Liver (tissue), 10 donors: ENCODE measurements at places on chromosomes 3 and 15.
A peak's percentile ranks its signal among the peaks of the same experiment; 100 is the strongest.

- DNase-seq, result no peak
Measured at GRCh38 chr3:144060881-144061280, 89.3 kb downstream of the DIPK2A start.

DNA sequence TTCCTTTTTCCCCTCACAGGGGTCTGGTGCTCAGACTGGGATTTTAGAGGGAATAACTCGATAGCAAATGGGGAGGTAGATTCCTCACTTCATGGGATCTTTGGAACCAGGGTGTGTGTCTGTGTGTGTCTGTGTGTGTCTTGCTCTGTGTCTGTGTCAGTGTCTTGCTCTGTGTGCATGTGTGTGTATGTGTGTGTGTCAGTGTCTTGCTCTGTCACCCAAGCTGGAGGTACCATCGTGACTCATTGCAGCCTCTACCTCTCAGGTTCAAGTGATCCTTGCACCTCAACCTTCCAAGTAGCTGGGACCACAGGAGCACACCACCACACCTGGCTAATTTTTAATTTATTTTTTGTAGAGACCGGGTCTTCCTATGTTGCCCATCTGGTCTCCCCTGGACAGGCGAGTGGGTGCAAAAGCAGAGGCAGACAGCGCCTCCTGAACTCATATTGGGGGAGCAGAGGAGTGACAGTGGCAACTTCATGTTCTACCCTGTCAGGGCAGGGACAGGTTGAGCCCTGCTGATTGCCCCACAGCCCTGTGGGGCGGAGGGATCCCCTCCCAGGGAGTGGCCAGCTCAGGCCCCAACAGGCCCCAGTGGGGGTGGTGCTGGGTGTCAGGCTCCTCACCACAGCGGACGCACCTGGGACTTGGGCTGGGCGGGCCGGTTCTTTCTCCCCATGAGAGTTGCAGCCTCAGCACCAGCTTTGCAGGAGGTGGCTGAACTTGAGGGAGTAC lies 10.4 kb upstream of the SEMA4B start:
- peak; percentile 81 for DNase-seq

DNA sequence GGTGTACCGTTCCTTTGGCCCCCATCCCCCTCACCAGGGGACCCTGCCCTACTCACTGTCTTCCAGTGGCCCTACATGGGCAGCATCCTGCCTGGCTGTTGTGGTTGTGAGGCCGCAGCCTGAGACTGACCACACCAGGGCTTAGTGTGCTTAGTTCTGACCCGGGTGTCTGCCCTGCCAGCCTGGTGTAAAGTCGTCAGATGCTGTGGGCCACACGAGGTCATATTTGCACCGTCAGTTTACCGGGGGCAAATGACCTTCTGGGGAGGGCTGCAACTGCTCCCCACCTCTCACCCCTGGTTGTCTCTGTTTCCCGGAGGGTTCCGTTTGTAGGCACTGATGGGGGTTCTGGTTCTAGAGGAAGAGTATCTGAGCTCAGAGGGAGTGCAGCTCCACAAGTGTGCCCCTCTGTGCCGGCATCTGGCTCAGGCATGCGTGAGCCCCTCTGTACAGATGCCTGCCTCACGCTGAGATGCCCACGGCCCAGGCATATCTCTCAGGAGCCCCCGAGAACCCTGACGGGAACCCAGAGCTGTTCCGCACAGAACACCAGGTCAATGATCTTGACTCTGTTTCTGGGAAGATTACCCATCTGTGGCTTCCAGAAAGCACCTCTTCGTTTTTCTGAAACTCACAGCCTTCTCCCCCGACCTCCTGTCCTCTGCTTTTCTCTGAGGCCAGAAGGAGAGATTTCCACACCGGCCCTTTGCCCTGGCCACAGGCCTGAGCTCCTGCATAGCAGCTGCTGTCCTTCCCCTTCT lies 19.2 kb downstream of the KLF13 start:
- no peak for DNase-seq

GRCh38 chr3:77147836-77148578 lies 108.1 kb downstream of the ROBO2 start:
- no peak for DNase-seq

DNA sequence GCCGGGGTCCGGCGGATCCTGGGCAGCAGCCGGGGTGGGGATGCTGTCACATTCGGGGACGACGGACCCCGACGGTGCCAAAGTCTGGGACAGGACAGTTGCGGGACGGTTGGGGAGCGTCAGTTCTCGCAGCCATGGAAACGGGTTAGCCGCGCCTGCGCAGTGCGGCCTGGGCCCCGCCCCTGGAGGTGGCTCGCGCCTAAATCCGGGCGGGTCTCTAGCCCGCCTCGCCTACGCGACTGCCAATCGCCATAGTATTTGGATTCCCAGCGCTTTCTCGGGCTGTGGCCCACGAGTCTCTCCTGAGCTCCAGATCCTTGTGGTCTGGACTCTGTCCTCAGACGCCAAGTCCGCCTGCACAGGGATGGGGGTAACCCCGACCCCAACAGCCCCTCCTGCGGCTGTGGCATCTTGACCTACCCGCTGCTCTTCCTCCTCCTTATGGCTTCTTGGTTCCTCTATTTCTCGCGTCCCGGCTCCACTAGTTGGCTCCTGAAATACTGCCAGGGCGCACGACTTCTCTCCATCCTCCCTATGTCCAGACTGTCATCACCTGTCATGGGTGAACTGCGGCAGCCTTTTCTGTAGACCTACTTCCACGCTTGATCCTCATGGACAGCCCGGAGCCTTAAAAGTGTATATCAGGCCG lies at the start of gene ZMYND10:
Gene ZMYND10, minus strand, starts transcription at position 147 of the 649 bp plus-strand sequence. CDS start 153 bp downstream, outside the sequence.
- peak; percentile 80 for DNase-seq

DNA sequence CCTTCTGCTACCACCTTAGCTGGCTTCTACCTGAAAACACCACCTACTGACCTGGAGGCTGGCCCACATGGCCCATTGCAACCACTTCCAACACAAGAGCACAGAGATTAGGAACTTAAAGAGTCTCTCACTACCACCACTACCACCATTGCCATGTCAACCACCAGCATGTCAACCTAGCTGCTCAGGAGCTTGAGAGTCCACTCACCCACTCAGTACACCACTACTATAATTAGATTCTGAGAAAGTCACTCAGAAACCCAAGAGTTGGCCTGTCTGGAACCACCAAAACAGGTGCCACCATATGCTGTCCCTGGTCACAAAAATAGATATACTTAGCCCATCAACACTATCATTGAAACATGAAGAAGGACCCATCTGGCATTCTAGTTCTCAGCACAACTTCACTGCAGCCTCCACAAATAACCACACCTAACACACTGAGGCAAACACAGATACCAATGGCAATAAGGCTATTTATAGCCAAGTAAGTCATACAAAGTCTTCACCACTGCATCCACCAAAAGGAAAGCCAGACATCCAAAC lies 806.7 kb upstream of the EPHA6 start:
- no peak for DNase-seq

DNA sequence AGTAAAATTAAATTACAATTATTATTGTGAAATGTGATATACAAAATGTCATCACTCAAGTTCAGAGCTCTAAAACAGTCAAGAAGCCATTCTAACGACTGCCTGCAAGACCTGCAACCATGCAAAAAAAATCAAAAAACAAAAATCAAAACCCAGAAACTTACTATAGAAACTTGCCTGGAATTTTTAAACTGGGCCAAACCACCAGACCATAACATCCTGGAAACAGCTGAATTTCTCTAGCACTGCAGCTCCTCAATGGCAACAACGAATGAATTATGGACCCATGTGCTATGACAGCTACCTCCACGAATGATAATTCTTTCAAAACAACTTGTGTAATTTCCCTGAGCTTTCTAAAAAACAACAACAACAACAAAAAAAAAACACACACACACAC lies 130.0 kb upstream of the KCNMB2 start:
- no peak for DNase-seq

DNA sequence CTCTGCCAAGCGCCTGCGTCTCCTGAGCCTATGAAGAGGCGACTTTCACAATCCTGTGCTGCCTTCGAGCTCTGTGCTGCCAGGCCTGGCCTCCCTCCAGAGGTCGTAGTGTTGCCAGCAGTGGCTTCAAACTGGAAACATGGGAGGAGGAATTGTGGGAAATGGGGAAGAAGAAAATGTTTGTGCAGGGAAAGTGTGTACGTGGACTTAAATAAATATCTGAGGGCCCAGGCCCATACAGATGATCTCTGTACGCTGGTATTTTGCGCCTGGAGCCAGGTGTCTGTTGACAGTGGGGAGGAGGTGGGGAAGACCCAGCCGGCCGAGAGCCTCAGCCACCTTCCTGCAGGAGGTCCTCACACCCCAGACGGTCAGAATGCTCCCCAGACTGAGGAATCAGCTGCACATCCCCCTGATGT lies 44.6 kb downstream of the ZBTB38 start:
- DNase-seq, result peak; percentile 61

DNA sequence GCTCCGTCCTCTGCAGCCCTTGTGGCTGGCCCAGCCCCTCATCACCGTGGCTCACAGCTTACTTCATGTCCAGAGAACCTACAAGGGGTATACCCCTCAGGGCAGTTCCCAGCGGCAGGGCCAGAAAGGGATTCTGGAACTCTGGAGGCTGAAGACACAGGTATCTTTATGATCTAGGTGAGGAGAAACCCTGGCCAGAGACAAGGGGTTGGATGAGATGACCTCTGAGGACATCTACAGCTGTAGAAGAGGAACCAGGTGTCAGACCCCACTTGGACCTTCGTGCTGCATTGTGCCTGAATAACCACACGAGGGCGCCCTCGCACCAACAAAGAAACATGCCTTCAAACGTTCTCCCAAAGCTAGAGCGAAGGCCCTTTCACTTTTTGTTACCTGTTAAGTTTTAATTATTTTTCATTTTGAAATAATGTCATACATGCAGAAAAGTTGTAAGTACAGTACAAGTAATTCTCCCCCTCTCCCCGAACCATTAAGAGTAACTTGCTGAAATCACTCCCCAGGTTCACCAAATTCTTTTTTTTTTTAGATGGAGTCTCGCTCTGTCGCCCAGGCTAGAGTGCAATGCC lies 118.7 kb upstream of the SMAD3 start:
- DNase-seq, result peak; percentile 76

GRCh38 chr3:61236556-61236955 lies 14.7 kb downstream of the FHIT start:
- DNase-seq, result no peak

- peak; percentile 36 for DNase-seq
Measured at GRCh38 chr15:55741833-55742497, 987 bp downstream of the PRTG start.

- DNase-seq, result no peak
Measured at GRCh38 chr3:195165790-195166189, 105.2 kb downstream of the XXYLT1 start.

DNA sequence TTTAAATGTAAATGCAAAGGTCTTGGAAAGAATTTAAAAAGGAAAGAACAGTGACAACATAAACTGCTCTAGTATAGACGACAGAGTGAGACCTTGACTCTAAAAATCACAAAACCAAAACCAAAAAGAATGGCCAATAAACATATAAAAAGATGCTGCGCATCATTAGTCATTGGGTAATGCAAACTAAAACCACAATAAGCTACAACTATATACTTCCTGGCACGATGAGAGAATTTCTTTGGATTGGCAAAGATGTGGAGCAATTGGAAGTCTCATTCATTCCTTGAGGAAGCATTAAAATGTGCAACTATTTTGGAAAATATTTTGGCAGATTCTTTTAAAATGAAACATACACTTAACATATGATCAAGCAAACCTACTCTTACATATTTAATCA lies 98.7 kb upstream of the ZPLD1 start:
- no peak for DNase-seq

GRCh38 chr3:112391648-112392047 lies 58.7 kb downstream of the CD200 start:
- no peak for DNase-seq

GRCh38 chr15:39781147-39781966 lies 1.3 kb downstream of the FSIP1 start:
- DNase-seq, result no peak

DNA sequence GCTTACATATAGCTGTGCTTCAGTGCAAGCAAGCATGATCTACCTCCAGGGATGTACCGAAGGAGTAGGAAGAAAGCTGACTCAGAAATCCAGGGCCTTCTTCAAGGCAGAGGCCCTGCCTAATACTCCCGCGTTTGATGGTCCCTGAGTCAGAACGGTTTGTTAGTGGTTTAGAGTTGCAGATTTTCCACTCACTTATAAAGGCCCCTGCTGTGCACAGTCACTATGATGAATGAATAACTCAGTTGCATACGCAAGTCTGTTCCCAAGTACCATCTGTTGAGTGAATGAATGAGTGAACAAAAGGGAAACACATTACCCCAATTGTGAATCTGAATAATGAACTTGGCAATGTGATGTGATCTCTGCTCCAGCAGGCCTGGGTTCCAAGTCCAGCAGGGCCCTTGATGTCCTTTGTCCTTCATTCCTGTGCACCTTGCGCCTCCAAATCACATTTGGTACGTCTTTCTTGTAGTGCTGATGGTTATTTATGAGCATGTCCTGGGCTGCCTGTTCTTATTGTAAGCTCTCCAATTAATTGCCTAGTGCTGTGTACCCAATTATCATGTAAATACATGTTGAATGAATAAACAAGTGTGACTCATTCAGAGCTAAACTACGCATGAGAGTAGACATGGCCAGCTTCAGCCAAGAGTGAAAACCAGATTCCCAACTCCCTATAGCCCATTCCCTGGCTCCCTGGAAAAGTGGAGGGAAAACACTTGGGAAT lies 85.3 kb upstream of the LIMD1 start:
- DNase-seq, result no peak

DNA sequence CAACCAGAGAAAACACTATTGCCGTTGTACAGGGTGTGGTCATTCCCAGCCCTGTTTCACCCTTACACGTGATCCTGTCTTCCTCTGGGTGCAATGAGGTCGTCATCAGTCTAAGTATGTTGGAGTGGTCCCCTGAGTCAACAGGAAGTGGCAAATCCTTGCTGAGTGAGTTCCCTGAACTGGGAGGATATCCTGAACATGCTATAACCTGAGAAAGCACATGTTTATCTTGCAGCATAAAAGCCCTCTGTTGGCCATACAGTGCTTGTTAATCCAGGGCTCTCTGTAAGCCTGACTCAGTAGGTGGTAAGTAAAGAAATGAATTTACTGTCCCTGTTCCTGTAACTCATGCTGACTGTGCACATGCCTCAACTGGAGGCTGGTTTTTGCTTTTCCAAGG lies 477.8 kb upstream of the RGMA start:
- DNase-seq, result no peak

GRCh38 chr15:53038655-53038941 lies 248.5 kb upstream of the ONECUT1 start:
- DNase-seq, result no peak

DNA sequence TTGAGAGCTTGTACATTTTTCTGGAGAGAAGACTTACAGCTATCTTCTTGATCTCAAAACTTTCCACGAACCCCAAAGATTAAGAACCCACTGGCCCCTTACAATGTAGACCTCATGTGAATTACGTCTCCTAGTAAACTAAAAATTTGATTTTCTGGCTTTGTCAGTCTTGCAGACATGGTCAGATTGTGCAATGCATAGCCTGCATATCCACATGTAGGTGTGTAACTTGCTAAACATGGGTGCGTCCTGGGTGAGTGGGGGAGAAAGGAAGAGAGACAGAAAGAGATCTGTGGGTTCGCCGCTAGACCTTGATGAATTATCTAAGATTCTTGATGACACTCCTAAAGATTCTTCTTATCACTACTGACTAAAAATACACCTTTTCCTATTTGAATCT lies 561.2 kb upstream of the MDFIC2 start:
- DNase-seq, result no peak
